ENCODE measurements at places on chromosomes 16 and 17.
A peak's percentile ranks its signal among the peaks of the same experiment; 100 is the strongest.

- DNase-seq, result no peak
Observed at GRCh38 chr17:9472541-9472940, 103.1 kb downstream of the STX8 start.

GRCh38 chr17:59521465-59522126, 43.8 kb upstream of the DHX40 start:
- peak; percentile 9 for DNase-seq

DNA sequence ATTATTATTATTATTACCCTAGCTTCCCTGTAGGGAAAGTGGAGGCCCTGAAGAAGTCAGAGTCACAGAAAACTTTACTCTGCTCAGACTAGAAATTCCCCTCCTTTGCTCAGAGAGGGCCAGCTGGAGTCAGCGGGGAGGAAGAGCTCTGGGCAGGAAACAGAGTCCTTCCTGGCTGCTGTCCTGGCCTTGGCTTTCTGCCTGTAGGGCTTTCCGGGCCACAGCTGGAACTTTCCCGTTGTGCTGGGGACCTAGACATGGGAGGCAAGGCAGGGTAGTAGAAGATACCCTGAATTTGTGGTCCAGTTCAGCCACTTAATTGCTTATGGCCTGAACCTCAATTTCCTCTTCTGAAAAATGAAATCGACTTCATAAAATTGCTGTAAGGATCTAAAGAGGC, 14.0 kb upstream of the CCL2 start:
- DNase-seq, result no peak

DNA sequence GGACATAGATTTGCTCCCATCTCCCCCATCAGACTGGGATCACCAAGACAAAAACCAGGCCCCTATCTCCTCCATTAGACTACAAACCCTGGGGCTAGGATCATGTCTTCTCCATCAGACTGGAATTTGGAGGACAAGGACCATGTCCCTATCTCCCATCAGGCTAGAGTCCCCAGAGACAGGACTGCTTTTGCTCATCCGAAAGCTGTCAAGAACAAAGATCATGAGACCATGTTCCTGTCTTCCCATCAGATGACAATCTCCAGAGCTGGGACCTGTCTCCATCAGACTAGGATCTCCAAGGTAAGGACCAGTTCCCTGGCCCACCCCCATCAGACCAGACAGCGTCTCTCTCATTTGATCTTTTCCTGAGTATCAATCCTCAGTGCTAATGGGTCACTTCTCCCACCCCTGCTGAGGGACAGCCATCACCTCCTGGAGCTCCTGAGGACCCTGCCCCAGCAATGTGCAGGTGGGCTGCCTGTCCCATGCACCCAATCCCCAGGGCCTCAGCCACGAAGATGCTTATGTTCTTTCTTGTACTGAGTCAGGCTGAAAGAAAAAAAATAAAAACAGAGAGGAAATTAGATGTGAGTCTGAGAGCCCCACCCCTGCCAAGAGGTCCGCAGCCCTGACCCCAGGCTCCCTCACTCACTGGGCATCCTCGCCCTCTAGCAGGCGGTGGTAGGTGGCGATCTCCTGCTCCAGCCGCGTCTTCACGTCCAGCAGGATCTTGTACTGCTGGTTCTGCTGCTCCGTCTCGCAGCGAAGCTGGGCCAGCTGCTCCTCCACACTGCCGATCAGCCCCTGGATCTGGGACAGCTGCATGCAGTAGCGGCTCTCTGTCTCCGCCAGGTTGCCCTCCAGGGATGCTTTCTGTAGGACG, 90.3 kb downstream of the GOSR1 start:
- DNase-seq, result no peak

GRCh38 chr16:28182183-28182582, 29.6 kb downstream of the XPO6 start:
- DNase-seq, result no peak

DNA sequence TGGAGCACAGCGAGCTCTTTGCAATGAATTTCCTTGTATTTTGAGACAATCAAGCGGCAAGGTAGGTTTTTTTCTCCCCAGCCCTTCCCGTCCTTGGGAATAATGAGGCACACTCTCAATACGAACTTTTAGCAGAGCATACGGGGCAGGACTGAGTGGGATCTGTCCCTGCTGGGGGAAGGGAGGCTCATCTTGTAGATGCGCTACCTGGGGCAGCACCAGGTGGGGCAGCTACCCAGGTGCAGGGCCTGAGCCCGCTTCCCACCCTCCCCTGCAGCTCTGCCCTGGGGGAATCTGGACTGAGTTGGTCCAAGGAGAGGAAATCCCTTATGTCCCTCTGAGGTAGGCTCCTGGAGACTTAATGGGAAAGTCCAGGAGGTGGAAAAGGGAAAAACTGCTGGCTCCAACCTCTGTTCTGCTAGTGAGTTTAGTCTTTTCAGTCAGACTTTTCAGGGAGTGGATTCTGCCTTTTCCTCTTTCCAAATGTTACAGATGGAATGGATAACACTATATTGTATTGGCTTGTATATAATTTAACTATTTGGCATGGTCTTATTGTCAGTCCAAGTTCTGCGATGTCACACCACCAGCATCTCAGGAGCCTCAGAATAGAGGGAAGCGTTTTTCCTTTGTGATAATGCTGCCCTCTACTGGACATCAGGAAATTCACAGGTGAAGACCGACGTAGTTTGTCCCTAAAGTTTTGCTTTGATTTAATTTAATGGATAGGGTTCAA, 9.6 kb upstream of the CES1 start:
- DNase-seq, result no peak

GRCh38 chr16:17324451-17324850, 146.3 kb downstream of the XYLT1 start:
- DNase-seq, result no peak
